HCT116 (cell line): ENCODE measurements at places on chromosomes 13 and 19.

DNA sequence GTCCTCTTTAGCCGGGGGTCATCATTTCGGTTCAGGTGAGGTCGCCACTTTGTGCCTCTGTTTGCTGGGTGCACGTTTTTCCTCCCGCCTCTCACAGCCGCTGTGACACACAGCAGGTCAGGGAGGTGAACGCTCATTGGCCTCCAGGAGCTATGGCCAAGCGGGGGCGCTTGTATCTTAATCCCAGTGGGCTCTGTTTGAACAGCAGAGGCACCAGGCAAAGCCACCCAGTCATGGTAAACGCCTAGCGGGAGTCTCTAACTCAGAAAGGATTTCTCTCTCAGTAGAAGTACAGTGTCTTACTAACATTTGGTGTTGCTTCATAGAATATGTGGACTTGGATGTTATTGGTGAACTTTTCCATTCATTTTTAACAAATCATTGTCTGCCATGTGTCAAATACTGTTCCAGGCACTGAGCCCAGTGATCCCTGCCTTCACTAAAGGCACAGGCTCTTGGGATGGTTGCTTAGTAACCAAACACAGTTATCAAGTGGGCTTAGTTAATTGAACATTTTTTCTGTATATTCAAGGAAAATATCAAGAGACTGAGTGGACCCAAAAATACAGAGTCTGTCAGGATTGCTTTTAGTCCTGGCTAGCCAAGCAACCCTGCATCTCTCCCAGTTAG lies 186.7 kb downstream of the STK24 start:
- DNase-seq = no peak

DNA sequence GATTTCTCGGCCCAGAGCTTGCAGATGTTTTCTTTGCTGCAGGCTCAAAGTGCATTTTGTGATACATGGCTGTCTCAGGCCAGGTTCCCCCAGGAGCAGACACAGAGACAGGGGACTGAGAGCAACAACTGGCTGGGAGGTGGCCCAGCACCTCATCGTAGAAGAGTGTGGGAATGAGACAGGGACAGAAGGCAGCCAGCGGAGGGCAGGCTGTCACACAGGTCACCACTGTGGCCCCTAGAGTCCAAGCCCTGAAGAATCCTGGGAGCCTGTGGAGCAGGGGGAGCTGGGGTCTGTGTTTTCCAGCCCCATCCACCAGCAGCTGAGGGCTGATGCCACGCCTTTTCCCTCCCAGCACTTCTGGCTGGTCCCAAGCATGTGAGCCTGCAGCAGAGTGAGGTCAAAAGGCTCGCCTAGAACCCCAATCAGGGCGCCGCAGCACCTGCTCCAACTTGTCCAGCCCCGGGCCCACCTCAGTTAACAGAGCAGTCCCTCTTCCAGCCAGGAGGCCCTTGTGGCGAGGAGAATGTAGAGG lies 723.8 kb downstream of the UQCRFS1 start:
- DNase-seq = no peak

GRCh38 chr13:30051531-30052060 lies 201.2 kb upstream of the UBL3 start:
- no peak for DNase-seq

DNA sequence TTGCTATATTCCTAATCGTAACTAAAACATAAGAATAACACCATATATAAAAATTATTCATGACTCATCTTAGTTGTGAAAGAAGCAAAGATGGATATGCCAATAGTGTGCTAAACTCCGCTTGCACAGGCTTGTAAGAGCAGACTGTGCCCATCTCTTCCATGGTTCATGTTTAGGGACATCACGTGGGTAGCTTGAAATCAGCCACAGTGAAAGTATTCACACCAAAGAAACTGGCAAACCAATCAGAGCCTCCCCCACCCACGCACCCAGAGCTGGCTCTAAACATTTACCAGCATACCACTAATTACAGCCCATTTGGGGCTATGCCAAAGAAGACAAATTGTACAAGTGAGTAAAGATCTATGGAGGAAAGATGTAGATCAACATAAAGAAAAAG lies 147.5 kb downstream of the DIAPH3 start:
- DNase-seq = no peak

DNA sequence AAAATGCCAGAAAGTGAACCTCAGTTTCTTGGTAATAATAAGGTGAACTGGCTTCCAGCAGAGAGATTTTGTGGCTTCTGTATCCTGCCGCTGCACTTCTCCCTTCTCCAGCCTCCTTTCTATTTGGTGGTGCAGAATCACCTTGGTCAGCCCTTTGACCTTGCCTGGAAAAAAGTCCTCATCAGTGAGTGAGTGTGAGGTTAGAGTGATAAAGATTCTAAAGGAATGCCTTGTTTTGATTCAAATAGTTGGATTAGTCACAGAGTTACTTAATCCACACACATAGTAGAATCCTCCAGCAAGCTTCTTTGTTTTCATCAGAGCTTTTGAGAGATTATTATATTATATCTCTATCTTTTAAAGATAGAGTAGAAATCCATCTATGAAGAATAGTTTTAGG lies 140.9 kb downstream of the KCNRG start:
- DNase-seq = no peak

DNA sequence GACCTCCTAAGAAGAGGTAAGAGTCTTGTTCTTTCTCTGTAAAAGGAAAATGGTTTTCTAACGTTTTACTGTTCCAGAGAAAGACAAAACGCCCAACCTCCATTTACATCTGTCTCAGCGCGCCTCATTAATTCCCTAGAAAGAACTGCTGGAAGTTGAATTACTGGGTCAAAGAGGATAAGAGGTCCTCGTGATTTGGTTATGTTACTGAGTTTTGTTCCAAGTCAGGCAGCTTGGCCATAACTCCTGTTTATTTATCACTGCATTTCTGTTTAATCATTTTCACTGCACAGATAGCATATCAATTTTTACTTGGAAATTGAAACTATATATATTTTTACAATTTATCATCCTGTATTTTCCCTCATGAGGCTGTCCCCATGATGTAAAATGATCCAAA lies 112.9 kb upstream of the PEG3 start:
- DNase-seq = no peak

GRCh38 chr13:23629566-23630272 lies 59.5 kb downstream of the TNFRSF19 start:
- DNase-seq = no peak

GRCh38 chr13:32903720-32904119 lies 112.5 kb upstream of the KL start:
- DNase-seq = no peak

DNA sequence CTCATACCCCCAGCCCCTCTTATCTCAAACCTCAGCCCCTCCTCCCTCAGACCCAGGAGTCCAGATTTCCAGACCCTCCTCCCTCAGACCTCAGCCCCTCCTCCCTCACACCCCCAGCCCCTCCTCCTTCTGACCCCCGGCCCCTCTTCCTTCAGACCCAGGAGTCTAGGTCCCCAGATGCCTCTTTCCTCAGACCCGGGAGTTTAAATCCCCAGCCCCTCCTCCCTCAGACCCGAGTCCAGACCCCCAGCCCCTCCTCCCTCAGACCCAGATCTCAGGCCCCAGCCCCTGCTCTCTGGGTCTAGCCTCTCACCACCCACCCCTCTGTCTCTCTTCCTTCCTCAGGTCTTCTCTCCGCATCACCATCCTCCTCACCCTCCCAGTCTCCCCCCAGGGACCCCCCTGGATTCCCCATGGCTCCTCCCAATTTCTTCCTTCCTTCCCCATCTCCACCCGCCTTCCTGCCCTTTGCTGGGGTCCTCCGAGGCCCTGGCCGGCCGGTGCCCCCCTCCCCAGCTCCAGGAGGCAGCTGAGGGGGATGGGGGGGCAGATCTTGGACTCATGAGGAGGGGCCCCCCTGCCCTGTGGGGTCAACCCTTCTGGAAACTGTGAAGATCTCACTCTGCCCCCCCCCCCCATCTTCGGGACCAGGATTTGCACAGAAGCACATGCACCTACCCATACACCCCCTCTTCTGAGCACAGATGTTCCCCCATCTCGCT lies 10.7 kb downstream of the BCL3 start:
- no peak for DNase-seq

GRCh38 chr13:25800523-25800922 lies 251.3 kb downstream of the SHISA2 start:
- DNase-seq = no peak

- no peak for DNase-seq
These were observed 457.6 kb upstream of the GPC6 start for GRCh38 chr13:92769046-92769445.

DNA sequence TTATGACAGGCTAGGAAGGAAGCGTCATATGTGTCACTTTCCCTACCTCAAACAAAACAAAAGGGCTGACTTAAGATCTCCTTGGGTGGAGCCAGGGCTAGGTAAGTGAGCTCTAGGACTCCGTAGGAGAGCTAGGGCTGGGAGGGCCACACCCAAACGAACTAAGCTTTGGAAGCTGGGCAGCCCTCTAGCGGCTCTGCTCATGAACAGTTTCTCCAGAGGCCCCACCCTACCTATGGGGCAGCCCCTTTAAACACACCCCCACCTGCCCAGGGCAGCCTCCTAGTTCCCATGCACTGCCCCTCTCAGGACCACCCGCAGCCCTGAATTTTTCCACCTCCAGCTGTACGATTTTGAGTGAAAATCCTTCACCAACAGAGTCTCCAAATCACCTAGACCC lies 3.5 kb downstream of the PEG3 start:
- DNase-seq = no peak

DNA sequence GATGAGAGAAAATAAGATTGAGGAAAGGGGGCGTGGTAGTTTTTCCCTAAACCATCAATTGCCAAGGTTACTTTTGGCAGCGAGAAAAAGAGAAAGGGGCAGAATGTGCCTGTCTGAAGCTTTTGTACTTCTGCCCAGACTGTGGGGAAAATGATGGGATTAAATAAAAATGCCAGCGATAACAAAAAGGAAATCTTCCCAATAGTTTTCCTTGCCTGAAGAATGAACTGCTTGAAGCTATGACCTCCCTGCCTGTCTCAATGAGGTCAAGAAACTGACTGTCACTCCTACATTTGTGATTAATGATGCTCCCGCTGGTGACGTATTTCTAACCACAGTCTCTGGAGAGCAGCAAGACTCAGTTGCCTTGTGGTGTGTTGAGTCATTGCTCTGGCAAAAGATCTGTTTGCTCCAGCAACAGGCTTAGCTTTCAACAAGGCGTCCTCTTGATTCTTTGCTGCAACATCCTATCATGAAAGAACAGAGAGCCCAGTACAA lies 1051.5 kb downstream of the DIAPH3 start:
- no peak for DNase-seq

GRCh38 chr19:339262-339887 lies 5.2 kb downstream of the MIER2 start:
- DNase-seq = no peak

DNA sequence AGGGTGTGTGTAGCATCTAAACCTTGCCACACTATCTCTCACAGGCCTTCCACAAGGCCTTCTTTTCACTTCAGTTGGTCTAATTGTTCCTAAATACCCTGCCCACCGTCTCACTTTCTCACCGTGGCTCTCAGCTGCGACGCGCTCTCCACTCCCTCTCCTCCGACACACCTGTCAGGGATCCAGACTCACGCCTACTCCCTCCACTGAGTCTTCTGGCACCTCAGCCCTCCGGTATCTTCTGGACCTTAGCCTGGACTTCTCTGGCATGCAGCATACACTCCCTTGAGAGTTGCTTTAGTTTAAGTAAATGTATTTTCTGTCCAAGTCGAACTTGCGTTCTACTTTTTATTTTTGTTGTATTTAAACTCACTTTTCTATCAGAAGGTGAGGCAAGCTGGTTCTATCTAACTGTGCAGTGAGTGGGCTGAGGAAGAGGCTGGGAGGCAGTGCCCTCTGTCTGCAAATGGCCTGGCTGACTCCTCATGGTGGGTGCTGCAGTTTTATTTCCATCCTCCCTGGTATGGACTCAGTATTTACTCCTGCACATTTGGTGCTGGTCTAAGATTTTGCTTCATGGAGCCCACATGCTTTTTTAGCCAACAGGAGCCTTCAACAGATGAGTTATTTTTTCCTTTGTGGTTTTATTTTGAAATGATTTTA lies 28.5 kb upstream of the ARGLU1 start:
- DNase-seq = no peak

DNA sequence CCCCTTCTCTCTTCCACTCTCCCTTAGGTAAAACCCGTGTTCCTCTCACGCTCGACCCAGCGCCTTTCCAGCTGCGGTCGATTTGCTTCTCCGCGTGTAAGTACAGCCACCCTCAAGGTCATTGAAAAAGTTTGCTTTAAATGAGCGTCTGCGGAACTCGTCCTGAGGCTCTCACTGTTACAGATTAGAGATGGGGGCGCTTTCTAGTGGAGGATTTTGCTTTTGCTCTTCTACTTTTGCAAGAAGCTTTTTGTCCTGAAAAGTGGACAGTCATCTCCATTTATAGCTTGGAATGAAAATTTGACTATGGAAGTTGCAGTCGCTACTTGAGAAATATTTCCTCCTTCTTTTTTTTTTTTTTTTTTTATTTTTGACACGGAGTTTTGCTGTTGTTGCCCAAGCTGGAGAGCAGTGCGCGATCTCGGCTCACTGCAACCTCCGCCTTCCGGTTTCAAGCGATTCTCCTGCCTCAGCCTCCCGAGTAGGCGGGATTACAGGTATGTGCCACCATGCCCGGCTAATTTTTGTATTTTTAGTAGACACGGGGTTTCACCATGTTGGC lies 595 bp upstream of the RAB20 start:
- DNase-seq = no peak

- no peak for DNase-seq
These were observed 13.0 kb upstream of the ZNF460 start for GRCh38 chr19:57267291-57267690.

- DNase-seq = no peak
These were observed 1477.6 kb downstream of the UQCRFS1 start for GRCh38 chr19:27735314-27735713.

DNA sequence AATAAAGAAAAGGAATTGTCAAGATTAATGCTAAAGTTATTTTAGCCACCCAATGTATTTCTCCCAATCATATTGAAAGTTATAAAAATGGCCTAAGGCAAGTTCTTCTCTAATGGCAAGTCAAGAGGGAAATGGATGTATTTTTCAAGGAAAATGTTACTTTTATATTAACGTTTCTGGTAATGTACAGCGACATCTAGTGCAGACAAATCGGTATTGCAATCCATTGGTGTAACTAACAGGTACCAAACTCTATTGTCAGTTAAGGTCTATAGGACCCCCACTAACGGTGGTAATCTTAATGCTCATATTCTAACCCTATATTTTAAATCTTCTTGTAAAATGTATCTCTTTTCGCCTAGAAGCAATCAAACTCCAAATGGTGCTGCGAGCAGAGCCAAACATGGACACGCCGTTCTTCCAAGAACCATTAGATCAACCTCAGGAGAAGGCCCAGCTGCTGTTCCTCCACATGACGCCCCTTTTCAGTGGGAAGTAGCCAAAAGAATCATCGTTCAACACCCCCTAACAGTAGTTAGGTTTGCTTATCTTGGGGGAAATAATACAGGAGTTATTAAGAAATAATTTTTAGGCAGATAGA lies 98.5 kb upstream of the PABPC3 start:
- DNase-seq = no peak

GRCh38 chr19:7829166-7829520 lies 875 bp upstream of the EVI5L start:
- DNase-seq = no peak
